Lower lobe of right lung (tissue), 2 donors: ENCODE measurements at places on chromosomes 3 and 15. TPM values are rescaled to one million over a fixed set of nuclear protein-coding genes. Genes with fewer than 3 reads are reported as not detected.

- DNase-seq, result no peak
Observed at GRCh38 chr3:37132334-37132733, 42.0 kb downstream of the LRRFIP2 start.

- DNase-seq, result peak; percentile 47
Observed at GRCh38 chr3:140128631-140129030, 193.6 kb downstream of the CLSTN2 start.

DNA sequence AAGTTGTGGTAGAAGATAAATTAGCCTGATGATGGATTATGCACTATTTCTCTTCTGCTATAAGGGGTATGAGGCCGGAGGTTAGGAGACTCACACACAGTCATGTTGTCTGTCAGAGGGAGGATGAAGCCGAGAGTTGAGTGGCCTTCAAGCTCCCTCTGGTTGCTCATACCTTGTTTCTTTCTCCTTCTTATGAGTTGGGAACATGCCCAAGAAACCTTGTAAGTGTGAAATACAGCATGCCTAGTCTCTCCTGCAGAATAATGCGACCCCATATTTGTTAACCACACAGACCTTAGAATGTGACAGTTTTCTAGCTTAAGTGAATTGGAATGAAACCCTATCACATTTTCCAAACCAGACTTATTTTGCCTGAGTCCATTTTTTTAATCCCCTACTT lies 366.7 kb downstream of the PTPRG start:
- DNase-seq, result no peak

GRCh38 chr3:27900316-27900715 lies 178.2 kb upstream of the EOMES start:
- DNase-seq, result no peak

GRCh38 chr3:101253396-101253795 lies 67.0 kb downstream of the IMPG2 start:
- no peak for DNase-seq

DNA sequence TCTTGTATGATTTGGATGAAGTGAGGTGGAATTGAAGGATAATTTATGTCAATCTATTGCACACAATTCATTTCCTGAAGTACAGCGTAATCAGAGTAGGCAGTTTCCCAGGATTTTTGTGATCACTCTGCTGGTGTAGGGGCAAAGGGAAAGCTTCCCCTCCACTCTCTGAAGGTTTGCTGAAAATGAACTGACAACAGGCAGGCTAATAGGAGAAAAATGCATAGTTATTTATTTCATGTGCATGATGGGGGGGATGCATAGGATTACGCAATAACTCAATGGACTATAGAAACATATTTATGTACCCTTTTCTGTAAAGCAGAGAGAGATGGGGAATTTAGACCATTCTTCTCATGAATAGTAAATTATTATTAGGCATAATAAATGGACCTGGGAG lies 872.9 kb downstream of the NAALADL2 start:
- no peak for DNase-seq

- DNase-seq, result no peak
Observed at GRCh38 chr15:40819048-40819447, 9.5 kb downstream of the PPP1R14D start.

- no peak for DNase-seq
Observed at GRCh38 chr15:39684233-39684632, 98.4 kb downstream of the FSIP1 start.

GRCh38 chr3:111803123-111803593 lies 55.9 kb upstream of the PHLDB2 start:
- DNase-seq, result peak; percentile 60

Gene LSAMP
- total RNA-seq, result 20.1 TPM

Gene CORO2B
- total RNA-seq, result 6.8 TPM

Gene IGSF10
- total RNA-seq, result 30.9 TPM

Gene MKRN3
- 0.41 TPM for total RNA-seq

Gene HRG
- not detected for total RNA-seq
